Activated T-cell treated with anti-CD3 and anti-CD28 coated beads, Interleukin-2, amount 50 U/mL, for 72 hours (primary cell): ENCODE measurements at places on chromosomes 3 and 15. TPM values are rescaled to one million over a fixed set of nuclear protein-coding genes. Genes with fewer than 3 reads are reported as not detected.

Gene IDH3A
- 92.7 TPM for total RNA-seq

Gene EMC7
- total RNA-seq, result 75.7 TPM

Gene CCR8
- 1.7 TPM for total RNA-seq

Gene CELSR3
- 17.4 TPM for total RNA-seq

Gene KLHL25
- 6.2 TPM for total RNA-seq

Gene MYD88
- total RNA-seq, result 38.2 TPM

Gene NR1I2
- total RNA-seq, result 0.17 TPM

Gene RTP3
- total RNA-seq, result not detected

Gene HESX1
- 0.62 TPM for total RNA-seq

Gene MYRIP
- not detected for total RNA-seq

Gene GOLGA8M
- total RNA-seq, result not detected

DNA sequence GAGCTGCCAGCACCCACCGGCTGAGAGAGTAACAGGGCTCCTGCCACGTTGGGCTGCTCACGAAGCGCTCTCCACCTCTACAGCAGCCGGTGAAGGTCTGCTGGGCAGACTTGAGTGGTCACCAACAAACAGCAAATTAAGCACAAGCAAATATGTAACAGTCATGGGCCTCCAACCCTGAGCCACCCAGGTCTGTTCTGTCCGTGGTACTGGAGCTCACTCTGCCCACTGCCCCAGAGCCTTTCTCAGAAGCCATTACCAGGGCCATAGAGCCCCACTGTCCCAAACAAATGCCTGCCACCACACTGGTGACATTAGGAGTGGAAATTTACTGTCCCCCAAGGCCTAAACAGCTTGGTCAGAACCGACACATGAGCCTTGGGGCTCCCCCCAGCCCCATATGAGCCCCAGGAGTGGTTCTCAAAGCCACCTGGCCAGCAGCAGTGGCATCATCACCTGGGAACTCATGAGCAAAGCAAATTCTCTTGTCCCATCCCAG is 56.6 kb downstream of the LRIG1 start:
- DNase-seq, result no peak

GRCh38 chr15:70318594-70319465 is 221.1 kb upstream of the TLE3 start:
- no peak for DNase-seq

GRCh38 chr15:58506064-58506490 is 74.3 kb downstream of the LIPC start:
- no peak for DNase-seq

- peak; percentile 27 for DNase-seq
Observed at GRCh38 chr15:70451821-70452653, 311.3 kb downstream of the UACA start.

- no peak for DNase-seq
Observed at GRCh38 chr3:39540162-39540921, 72.9 kb downstream of the MOBP start.

GRCh38 chr3:67567893-67568292 is 86.5 kb downstream of the SUCLG2 start:
- DNase-seq, result no peak

GRCh38 chr3:51391566-51392354 is 675 bp downstream of the RBM15B start:
- DNase-seq, result peak; percentile 55

DNA sequence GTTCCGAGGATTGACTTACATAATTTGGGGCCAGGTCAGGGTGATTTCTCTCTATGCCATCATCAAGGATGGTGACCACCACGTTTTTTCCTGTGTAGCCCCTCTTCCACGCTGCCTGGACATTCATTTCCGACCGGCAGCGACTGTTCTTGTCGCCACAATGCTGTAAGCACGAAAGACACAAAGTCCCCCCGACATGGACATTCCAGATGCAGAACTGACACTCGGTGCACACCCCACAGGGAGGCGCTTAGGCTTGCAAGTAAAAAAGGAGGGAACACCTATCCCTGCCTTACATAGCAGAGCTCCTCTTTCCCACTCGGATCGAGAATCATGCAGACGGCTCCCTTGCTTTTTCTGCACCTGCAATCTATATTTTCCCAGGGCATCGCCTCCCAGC is 58.2 kb downstream of the PCSK6 start:
- DNase-seq, result no peak

- no peak for DNase-seq
Observed at GRCh38 chr15:45523166-45523460, 558 bp upstream of the SLC30A4 start.

DNA sequence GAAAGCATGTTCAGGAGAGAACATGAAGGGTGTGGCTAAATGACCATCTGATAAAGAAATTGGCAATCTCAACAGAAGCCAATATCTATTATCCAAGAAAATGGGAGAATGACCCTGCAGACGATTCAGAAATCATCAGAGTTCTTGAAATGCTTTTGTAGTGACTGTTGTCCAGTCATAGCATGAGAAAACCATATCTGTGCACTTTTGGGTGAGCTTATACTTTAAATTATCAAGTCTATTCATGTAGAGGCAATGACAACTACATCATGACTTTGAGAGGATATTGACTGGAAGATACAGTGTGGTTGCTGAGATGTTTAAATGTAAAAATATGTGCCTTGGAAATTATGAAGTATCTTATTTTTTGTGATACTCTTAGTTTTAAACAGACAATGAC is 57.6 kb upstream of the AZI2 start:
- DNase-seq, result no peak

DNA sequence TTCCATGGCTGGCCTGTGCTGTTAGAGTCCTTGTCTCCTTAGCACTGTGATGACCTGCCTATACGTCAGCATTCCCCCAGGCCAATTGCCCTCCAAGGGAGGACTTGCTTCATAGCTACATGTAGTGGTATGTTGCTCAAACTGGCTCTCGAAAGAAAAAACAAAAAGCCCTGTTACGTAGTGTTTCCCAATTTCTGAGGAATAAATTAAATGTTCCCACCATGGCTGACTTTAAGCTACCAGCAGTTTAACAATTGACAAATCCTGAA is 54.6 kb downstream of the WNT7A start:
- DNase-seq, result no peak

DNA sequence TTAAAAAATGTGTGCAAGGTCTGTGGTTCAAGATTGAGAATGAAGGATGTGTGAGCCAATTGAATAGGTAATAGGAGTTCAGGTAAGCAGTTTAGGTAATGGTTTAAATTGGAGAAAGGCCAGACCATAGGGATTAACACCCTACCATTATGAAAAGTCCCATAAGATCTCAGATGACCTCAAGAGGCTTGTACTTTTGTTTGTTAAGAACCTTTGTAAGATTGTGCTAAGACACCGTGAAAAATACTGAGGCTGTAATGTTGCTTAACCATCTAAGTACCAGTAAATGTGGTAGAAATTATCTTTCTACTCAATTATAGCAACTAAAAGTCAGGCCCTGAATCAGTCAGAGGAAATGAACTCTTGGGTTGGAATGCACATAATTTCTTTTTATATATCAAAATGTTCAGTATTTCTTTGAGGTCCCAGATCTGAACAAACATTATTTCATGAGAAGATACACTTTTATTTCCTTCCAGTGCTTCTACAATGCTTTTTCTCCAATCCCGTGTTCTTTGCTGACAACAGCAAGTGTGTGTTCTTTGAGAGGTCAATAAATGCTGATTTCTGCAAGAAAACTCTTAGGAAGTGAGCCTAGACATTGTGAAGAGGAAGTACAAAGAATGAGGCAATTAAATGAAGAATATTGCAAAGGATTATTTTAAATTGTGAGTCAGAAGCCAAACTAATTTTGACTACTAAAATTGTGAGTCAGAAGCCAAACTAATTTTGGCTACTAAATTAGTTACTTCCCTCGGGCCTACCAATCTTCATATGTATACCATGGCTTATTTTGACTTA is 66.4 kb downstream of the TCF12 start:
- DNase-seq, result no peak

DNA sequence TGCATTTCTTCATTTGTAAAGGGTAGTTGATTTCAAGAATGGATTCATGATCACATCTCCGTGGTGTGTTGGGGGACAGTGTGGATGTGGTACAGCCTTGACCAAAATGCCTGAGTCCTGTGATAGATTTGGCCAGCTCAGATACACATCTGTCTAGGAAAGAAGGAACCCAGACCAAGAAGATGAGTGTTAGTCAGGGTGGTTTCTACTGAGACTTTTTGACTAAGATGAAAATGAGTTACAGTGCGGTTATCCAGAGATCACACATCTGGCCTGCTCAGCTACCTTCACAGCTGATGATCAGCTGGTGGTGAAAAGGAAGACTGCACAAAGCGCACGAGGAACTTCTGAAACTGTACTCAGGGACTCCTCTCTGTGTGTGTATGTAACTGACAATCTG is 68.0 kb downstream of the FNDC3B start:
- DNase-seq, result peak; percentile 69

DNA sequence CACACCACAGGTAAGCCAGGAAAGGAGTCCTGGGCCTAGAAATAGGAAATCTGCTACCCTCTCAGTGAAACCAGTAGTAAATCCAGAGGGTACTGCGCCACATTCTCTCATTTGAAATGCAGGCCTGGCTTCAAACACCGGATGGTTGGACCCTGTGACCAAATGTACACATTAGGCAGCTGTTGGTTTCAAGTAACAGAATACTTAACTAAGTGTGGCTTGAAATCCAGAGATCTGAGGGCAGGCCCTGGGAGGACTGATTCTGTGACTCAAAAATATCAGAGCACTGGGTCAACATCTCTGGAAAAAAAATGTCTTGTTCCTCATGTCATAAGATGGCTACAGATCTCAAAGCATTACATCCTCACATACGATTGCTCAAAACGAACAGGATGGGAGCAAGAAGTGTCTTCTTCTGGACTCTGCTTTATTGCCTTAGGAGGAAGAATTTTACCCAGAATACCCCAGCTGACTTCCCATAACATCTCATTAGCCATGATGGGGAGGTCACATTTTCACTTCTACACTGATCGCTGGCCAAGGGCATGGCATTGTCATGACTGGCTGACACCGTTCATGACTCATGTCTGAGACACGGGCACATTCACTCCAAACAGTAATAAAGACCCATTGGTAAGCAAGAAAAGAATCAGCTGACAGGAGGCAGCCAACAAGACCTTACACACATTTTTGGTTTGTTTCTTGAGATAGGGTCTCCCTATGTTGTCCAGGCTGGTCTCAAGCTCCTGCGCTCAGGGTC is 166.0 kb downstream of the ARRDC4 start:
- DNase-seq, result no peak

DNA sequence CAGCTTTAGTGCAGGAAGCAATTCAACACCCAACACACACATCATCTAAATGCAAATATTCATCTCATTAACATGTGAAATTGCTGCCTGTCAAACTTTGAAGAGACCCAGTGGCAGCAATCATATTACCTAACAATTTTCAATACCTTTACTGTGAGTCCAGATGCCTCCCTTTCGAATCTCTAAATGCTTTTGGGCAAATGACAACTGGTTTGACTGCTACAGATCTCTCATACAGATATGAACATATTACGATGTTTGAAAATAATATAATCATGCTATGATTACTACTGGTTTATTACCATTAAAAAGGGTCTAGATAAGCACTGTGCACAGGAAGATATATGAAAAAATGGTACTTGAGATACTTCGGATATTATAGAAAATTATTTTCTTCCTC is 137.9 kb downstream of the ADAMTS9 start:
- no peak for DNase-seq

DNA sequence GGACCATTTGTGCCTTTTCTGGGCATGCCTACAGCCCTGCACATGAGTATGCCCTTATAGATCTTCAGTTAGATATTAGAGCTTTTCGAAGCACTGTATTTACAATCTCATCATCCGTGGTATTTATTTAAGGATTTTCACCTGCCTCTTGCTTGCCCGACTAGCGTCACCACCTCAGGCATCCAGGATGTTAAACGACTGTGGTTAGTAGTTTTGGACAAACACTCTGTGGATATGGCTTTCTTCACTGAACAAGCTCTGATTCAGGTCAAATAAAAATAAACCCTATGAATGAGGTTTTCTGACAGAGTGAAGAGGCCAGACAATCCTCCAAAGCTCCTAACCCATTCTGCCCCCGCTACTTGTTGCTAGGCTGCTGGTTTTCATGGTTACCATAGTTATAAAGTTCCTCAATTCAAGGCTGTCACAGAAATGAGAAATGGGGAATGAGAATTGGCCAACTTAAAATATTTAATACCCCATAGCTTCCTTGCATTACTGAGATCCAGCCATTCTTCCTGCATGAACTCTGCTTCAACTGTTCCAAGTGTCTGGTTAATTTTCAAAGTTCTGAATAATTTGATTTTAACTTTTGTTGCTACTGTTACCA is 440.1 kb downstream of the GABRG3 start:
- DNase-seq, result no peak

- DNase-seq, result no peak
Observed at GRCh38 chr15:51307325-51307724, 31.1 kb downstream of the CYP19A1 start.

GRCh38 chr15:31953478-31953877 is 76.8 kb upstream of the CHRNA7 start:
- no peak for DNase-seq

- no peak for DNase-seq
Observed at GRCh38 chr15:85545185-85545584, 164.8 kb downstream of the AKAP13 start.

GRCh38 chr15:71136159-71136783 is 21.0 kb downstream of the THSD4 start:
- DNase-seq, result no peak

DNA sequence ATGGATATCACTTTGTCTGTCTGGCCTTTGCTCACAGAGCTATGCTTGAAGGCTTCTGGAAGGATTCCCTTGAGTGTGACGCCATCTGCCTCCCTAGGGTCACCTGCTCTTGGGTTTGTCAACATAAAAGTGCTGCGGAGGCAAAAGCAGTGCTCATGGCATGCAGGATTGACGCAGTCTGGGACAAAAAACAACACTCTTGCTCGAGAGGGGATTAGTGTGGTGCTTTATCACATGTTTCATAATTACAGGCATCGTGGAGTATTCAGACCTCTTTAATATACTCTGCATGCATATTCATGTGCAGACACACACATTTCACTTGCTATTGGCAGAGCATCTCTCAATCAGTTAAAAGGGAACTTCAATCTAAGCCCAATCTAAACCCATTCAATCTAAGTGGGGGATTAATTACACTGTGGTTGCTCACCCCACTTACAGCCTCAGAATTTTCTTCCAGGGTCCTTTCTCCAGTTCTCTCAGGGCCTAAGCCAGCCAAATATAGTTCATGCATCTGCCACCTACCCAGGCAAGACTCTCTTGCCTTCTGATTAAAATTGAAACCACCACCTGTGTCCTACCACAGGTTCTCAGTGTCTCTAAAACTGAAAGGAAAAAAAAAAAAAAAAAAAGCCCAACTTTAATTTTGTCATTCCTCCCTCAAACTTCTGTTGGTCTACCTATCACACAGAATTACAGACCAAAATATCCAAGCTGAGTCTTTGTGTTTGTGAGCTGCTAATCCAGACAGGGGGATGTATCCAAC is 75.6 kb downstream of the BFSP2 start:
- peak; percentile 51 for DNase-seq

DNA sequence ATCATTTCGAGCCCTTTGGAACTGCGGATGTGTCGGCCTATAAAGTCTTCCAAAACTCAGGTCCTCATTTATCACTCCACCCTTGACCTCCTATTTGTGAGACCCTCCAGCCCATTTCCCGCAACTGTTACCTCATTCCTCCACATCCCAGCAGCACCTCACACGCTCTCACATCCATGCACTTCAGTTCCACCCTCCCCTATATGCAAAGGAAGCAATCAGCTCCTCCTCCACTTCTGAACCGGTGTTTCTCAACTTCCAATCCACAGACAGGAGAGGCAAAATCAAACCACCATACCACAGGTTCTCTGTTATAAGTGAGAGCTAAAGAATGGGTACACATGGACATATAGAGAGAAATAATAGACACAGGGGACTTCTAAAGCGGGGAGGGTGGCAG is 36.7 kb upstream of the MECOM start:
- DNase-seq, result no peak
